Central memory CD4-positive, alpha-beta T cell (primary cell): ENCODE measurements at places on chromosomes 3 and 15.

GRCh38 chr3:139770577-139770976, 92.8 kb upstream of the NMNAT3 start:
- no peak for DNase-seq

DNA sequence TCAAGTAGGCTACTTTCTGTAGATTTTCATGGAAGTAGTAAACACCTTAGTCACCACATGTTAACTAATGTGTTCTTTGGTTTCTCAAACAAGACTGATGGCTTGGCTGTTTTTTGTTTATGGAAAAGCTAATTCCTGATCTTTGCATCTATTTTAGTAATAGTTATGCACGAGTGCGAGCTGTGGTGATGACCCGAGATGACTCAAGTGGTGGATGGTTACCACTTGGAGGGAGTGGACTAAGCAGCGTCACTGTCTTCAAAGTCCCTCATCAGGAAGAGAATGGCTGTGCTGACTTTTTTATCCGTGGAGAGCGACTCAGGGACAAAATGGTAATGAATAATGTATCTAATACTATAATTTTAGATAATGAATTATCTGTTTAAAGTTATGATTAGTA, 46.6 kb downstream of the SPRED1 start:
- DNase-seq, result no peak

DNA sequence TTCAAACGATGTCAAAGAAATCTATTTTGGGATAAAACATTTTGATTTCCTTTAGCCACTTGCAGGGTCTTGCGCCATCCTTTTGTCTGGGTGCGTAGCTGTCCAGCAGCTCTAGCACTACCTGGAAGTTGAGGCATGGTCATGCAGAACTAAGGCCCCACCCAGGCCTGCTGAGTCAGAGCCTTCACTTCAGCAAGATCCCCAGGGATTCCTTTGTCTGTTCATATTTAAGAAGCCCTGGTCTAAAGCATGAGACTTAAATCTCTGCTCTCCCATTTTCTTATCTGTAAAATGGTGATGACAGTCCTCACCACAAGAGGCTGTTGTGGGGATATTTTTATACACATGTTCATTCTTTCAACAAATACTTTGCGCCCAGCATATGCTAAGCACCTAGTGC, 99.0 kb upstream of the CTDSPL start:
- DNase-seq, result no peak

- no peak for DNase-seq
These were observed 277 bp upstream of the DALRD3 start for GRCh38 chr3:49018707-49019006.
